ENCODE measurements at places on chromosomes 2 and 18.

DNA sequence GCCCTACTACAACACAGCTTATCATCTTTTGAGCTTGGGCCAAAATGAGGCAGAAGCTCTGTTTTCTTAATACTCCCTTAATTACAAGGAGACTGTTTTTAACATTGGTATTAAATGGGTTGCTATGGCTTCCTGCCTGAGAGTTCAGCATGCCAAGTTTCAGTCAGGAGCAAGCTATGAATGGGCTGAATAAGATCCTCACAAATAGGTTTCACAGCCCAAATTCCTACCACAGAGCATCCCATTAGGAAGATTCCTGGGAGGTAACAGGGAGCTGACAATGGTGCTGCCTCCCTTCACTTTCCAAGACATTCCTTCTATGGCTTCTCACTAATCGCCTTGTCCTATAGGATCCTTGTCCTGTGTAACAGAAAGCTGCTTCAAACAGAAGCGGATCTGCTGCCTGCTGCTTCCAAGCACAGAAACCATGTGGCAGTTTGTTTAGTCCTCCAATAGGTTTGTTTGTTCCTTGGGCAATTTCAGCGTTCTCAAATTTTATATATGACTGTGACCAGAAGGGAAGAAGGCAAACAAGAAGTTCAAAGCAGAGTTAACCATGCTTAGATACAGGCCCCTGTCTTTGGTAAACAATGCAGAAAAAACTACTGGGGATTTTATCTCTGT is 70.9 kb downstream of the NCKAP5 start:
- no peak for DNase-seq

DNA sequence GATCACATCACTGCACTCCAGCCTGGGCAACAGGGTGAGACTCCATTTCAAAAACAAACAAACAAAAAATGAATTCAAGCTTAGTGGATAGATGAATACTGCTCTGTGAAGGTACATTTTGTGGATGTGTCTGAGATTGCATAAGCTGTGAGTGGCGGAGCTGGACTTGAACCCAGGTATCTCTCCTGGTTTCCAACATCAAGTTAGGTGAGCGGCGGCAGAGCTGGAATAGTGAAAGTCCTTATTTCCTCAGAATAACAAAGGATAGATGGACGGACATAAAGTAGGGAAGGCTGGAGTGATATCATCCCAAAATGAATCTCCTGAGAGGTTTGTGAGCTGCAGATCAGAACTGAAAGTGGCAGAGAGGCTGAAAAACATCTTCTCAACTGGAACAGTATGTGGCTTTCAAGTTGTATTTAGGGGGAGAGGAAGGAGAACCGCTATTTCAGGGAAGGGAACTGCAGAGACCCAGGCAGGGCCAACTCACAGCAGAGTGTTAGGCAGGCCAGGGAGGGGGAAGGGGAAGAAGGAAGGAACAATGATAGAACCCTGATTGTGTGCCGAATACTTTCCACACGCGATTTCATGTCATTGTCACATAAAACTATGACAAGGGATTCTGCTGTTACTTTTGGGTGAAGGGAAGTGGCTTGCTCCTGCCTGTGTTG is 106.2 kb downstream of the LPIN1 start:
- DNase-seq: no peak

GRCh38 chr2:120439637-120440384 is 93.9 kb downstream of the INHBB start:
- no peak for DNase-seq

DNA sequence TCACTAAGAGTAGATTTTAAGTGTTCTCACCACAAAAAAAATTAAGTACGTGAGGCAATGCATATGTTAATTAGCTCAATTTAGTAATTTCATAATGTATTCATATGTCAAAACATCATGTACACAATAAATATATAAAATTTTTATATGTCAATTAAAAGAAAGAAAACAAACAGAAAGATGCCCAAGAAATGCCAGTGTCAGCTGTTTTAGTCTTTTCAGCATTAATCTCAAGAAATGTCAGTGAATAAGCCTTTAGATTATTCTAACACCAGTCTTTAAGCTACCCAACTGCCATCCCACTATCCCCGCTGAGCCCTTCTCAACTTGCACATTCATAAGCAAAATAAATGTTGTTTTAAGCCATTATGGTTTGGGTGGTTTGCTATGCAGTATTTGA is 76.5 kb downstream of the C1D start:
- no peak for DNase-seq

- no peak for DNase-seq
Measured at GRCh38 chr2:21131861-21132260, 8.1 kb downstream of the TDRD15 start.

- no peak for DNase-seq
Measured at GRCh38 chr2:234204480-234204879, 154.0 kb downstream of the SPP2 start.

DNA sequence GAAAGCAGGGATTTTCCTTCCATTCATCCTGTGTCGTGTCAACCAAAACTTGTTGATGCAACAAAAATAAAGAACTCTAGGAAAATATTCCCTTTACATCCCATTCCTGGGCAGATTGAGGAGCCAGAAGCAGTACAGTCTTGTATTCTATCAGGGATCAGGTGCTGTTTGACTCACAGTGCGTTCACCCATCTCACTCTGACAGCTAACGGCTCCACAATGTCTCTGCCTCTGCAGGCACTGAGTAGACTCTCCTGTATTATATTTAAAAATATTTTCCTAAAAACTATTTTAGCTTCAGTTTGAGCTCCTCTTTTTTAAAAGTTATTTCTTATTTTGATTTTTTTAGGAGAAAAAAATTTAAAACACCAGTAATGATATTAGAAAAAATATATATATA is 600.6 kb upstream of the SALL3 start:
- DNase-seq: no peak

DNA sequence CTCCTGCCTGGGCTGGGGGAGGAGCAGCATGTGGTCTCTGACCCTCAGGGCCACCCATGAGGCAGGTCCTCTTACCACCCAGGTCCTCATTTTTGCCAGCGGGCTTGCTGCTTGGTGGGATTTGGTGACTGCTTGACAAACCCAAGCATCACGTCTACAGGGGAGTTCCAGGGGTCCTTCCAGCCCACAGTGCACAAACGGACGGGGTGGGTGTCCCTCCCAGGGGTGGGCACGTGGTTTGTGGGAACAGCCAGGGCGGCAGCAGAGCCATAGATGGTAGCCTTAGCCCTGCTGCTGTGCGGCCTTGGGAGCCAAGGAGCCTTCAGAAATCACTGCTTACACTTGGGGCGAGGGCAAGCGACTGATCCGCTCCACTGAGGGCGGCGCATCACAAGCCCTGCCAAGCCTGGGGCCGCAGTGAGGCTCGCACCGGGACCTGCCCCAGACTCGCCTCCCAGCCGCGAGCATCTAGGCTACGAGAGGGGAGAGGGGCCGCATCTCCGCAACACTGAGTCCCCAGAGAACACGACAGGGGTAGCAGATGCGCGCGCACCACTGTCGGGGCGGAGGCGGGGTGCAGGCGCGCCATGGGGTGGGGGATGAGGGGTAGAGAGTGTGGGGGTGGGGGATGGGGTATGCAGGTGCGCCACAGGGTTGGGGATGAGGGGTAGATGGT is 36.9 kb downstream of the SNED1 start:
- no peak for DNase-seq

DNA sequence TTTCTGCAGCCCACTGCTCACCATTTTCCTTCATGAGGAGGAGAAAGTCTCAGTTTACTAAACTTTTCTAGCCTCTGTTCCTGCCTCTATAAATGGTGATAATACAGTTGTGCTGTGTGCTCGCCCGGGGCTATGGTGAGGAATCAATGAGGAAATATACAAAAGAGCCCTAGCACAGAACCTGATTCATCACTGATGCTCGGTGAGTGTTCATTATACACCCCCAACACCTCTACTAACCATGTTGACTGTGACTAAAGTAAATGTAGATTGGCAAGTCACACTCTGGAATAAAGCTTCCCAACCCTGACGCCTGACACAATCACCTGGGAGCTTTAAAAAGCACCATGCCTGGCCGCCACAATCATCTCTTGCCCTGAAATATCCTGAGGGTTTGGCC is 118.8 kb upstream of the CYP1B1 start:
- no peak for DNase-seq

- no peak for DNase-seq
Measured at GRCh38 chr2:696463-696862, 19.3 kb upstream of the TMEM18 start.

DNA sequence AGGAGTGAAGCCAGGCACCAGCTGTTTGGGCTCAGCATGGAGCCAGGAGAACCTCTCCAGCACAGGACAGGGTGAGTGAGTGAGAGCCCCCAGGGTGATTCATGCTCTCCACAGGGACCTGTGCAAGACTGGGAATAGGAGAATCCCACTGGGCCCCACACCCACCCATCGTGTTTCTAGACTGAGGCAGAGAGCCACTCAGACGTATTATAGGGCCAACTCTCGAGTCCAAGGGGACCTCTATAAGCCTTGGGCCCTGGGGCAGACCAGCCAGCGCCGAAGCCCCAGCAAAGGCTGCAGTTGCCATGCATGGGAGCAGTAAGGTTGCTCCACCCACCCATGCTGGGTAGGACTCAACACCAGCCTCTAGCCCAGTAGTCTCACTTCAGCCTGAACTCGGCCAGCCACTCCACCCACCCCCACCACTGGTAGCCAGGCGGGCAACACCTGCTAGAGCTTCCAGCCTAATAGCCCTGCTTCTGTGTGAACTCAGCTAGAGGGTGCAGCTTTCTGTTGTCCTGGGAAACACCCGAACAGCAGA is 19.0 kb downstream of the PFN4 start:
- DNase-seq: no peak

DNA sequence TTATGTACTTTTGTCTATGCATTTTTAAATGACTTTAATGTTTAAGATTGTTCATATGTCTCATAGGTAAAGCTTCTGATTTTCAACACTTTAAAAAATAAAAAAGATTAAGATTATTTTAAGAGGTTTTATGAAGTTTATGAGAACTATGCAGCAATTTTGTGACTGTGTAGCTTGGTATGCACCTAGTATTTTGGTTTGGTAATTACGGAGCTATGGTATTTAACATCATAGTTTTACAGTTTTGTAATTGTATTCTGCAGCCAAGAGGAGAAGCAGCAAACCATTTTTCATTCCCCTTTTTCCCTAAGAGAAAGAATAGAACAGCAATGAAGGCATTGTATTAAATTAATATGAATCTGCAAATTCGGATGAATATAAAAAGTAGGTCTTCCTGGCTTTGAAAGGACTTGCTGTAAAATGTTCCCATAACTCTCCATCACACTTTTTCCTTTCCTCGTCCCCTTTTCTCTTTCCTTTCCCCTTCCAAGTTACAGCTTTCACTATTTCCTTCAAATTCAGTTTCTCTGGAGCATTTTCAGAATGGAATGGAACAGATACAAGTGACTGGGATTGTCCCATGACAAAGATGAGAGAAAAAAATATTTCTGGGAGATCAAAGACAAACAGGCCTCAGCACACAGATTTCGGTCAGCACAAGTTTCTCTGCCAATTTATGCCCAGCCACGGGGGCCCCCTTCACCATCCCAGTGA is 26.1 kb upstream of the PIEZO2 start:
- DNase-seq: no peak

- DNase-seq: no peak
Measured at GRCh38 chr18:49747876-49748275, 65.5 kb downstream of the ACAA2 start.

DNA sequence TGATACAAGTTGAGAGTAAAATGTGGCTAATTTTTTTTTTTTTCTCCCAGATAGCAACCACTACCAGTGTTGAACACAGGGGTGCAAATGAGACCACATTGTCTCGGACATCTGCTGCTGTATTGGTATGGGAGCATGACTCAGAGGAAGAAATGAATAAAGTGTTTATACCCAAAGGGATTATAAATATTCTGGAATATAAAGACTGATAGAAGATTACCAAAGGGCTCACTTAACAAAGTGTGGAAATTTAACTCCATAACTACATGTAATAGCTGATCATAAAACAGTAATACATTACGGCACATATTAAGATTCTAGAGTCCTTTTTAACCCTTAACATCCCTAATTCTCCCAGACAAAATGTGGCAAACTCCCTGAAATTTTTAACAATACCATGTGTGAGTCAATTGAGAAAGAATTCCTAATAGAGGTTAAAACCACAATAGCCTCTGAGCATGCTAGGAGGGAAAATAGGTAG is 1023.0 kb upstream of the ACVR2A start:
- no peak for DNase-seq

GRCh38 chr2:25521665-25522387 is 151.6 kb downstream of the DTNB start:
- peak; percentile 37 for DNase-seq

GRCh38 chr2:194567661-194568017 is 1089.4 kb upstream of the SLC39A10 start:
- DNase-seq: no peak

DNA sequence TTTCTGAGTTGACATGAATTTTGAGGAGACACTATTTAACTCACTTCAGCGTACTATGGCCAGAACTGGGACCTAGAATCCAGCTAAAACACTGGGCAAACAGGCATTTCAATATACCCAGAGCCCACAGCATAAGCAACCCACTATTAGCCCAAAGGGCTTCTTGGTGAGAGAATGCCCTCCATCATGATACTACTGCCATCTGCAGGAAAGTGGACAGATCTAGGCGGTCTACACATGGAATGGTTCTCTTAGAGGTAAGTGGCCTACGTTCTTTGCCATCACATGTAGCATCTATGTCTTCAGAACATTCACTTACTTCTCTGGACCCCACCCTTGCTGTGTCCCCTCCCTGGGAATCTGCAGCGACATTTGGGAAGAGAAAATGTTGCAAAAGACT is 181.3 kb upstream of the LINC00305 start:
- no peak for DNase-seq

GRCh38 chr2:19496646-19497045 is 138.2 kb upstream of the OSR1 start:
- DNase-seq: no peak

GRCh38 chr18:23213200-23213599 is 77.9 kb downstream of the CABLES1 start:
- no peak for DNase-seq

DNA sequence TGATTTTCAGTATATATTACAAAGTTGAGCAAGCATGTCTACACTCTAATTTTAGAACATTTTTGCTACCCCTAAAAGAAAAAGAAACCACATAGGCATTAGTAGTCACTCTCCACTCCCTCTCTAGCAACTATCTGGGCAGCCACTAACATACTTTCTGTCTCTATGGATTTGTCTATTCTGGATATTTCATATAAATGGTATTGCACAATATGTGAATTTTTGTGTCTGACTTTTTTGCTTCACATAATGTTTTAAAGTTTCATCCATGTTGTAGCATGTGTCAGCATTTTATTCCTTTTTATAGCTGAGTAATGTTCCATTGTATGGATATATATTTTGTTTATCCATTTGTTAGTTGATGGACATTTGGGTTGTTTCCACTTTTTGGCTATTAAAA is 232.5 kb upstream of the CTAGE1 start:
- DNase-seq: no peak

DNA sequence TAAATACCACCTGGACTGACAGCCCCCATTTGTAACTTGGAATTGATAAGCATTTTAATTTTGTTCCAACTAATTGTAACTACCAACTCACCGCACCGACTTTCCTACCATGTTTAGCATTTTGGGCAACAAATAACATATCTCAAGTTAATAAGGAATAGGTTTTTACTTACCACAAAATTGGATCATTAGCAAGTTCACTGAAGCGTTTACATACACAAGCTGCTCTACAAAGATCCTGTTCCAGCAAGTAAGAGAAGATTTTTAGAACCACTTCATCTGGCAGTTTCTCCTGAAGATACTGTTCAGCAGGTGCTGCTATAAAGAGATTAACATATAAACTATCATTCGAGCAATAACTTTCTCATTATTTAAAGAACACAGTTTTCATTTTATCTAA is 55.7 kb downstream of the MSH6 start:
- DNase-seq: no peak

GRCh38 chr2:138730497-138731030 is 49.6 kb downstream of the NXPH2 start:
- DNase-seq: no peak
